ENCODE measurements at places on chromosomes 2 and 18.

GRCh38 chr2:40041422-40042382 is 262.6 kb upstream of the THUMPD2 start:
- DNase-seq: no peak

- DNase-seq: no peak
These were observed 481.3 kb downstream of the PIK3C3 start for GRCh38 chr18:42436222-42436765.

- DNase-seq: no peak
These were observed 316.9 kb downstream of the TXNL1 start for GRCh38 chr18:56321470-56321869.

- no peak for DNase-seq
These were observed 19.4 kb upstream of the TMX3 start for GRCh38 chr18:68734308-68734707.

GRCh38 chr2:186126181-186126580 is 359.9 kb upstream of the ZC3H15 start:
- no peak for DNase-seq

Data from stimulated activated CD8-positive, alpha-beta memory T cell treated with anti-CD3 and anti-CD28 coated beads, Interleukin-15, amount 100 ng/mL, for 4 hours (primary cell).